ENCODE measurements at places on chromosomes 1 and 21.

DNA sequence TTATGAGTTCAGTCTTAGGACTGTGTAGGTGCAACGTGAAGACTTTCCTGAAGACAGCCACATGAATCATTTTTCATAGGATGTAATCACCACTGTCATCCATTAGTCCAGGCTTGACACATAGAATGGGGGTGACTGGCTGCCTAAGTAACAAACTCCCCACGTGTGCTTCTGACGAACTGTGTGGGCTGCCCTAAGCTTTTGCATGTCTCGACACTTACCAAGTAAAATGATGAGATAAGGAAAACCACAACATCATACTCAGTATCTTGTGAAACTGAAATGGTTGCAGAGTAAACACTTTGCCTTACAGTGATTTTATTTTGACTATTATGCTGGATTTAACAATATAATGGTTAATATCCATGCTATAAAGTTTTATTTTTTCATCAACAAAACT, 19.5 kb downstream of the ERG start:
- DNase-seq: no peak

- no peak for DNase-seq
These were observed 172.6 kb downstream of the CHRM3 start for GRCh38 chr1:239558991-239559390.

DNA sequence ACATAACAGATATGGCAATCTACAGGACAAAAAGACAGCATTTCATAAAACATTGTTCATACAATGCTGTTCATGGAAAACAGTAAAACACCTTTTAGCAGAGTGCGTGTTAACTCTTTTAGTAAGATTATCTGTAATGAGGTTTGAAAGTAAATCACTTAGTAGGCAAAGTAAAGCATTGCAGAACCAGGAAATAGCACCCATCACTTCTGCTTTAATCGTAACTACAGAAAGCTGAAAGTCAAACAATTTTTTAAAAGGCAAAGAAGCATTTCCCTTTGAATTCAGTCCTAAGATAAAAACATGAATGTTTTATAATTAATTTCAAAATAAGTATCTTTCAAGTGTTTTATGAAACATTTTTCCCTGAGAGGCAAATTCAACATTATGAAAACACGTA, 63.3 kb upstream of the RNF11 start:
- no peak for DNase-seq

DNA sequence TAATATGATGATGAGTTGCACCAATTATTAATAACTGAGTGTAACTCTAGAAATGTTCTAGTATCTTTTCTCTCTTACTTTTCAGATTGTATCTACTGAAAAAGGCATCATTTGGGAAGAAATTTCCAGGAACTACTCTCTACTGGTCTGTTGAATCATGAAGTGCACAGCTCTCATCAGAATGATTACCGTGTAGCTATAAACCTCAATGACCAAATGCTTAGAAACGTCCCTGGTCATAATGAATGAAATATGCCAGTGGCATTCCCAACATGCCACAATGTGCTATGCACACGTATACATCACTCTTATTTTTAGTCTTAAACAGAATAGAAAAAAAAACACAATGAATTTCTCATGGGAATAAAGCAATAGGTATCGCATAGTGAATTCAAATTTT, 534.3 kb upstream of the OLFM3 start:
- no peak for DNase-seq

GRCh38 chr1:172473302-172473701, 29.4 kb upstream of the PIGC start:
- no peak for DNase-seq

DNA sequence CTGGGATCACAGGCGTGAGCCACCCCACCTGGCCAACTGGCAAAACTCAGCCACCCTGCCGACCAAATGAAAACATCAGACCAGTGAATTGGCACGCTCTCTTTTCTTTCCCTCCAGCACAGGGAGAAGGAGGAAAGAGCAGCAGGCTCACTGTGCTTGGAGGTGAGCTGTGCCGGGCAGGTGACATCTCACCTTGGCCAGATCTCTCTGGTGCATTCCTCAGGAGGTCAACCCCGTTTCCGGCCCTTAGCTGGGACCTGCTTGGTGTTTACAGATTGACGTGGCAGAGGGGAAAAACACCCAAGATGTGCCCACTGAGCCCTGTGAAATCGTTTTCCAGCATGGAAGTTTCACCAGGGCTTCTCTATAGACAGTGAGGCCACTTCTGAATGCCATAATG, 45.1 kb downstream of the TMEM51 start:
- no peak for DNase-seq

- no peak for DNase-seq
These were observed 63.8 kb upstream of the PRDX6 start for GRCh38 chr1:173413271-173413707.

- no peak for DNase-seq
These were observed 27.7 kb upstream of the CSF3R start for GRCh38 chr1:36510418-36510817.

DNA sequence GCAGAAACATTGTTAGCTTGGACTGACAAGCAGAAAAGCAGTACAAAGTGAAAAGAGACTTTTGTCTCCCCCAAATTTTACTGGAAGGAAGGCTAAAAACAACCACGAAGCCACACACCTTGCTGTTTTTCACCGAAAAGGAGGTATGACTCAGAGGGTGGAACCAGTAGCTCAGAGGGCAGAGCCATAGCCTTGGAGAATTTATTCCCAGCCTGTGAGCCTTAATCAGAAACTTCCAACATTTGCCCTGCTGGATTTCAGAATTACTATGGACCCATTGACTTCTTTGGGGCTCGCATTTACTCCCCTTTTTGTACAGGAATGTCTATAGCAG, 32.0 kb downstream of the RPS6KC1 start:
- no peak for DNase-seq

GRCh38 chr1:121414905-121415304, 230.1 kb downstream of the SRGAP2C start:
- DNase-seq: no peak

DNA sequence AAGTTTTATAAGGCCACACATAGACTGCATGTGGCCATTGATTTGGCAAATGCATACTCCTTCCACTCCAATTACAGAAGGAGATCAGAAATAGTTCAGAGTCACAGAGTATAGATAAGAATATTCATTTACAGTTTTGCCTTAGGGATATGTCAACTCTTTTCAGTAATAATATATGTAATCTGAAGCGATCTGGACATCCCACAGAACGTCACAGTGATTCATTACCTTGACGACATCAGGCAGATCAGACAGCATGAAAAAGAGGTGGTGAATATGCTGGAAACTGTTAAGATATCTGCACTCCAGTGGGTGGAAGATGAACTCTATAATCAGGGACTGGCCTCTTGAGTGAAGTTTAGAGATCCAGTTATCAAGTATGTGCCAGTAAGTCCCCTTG, 240.4 kb downstream of the DPYD start:
- DNase-seq: no peak

DNA sequence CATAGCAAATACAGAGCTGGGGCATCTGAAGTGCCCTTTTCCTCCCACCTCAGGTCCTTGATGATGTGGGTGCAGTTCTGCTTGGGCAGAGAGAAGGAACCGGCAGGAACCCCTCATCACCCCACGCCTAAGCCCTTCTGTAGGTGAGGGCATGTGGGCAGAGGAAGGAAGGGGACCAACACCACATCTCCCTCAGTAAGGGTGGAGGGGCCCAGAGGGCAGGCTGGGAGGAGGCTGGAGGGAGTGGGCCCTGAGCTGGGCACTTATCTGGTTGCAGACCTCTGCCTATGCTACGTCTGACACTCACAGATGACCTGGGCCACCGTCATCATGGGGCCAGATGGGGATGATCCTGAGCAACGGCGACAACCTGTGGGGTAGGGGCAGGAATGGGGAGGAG, 11.0 kb downstream of the ZNF687 start:
- DNase-seq: no peak

GRCh38 chr1:20873311-20873710, 86.2 kb upstream of the HP1BP3 start:
- DNase-seq: no peak

DNA sequence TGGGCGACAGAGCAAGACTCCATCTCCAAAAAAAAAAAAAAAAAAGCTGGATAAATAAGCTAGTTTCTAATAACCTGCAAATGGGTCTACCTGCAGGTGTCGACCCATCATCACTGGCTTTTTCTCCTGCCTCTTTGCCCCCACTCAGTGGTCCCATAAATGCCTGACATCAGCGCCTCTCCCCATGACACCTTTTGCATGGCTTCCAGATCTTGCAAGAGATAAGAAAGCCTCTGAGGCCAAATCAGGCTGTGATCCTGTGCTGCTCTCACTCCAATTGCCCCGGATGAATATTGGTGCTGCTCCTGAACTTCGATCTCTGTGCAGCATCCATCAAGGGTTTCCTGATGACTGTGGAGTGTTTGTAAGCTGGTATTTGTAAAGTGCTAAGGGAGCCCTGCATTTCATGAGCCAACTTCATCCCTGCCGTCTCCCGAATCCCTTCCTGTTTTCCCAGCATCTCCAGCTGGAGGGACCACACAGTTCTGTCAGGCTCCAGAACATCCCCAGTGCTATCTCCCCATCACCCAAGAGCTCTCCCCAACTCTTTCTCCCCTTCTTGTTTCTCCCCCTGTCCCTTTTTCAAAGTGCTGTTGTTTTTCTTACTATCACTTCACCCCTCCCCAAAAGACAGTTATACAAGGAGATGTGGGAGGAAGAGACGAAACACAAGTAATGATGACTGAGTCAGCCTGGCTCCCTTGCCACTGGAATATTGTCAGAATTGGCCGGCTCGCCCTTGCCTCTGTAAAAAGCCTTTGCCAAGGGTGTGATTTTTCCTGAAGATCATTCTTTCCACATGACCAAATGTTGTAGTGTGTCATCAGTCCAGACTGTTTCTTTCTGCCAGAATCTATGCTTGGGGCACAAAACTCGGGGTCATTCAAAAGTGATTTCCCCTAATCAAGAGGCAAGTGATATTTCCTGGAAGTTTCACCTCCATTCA, 2.8 kb upstream of the EFHD2 start:
- no peak for DNase-seq

DNA sequence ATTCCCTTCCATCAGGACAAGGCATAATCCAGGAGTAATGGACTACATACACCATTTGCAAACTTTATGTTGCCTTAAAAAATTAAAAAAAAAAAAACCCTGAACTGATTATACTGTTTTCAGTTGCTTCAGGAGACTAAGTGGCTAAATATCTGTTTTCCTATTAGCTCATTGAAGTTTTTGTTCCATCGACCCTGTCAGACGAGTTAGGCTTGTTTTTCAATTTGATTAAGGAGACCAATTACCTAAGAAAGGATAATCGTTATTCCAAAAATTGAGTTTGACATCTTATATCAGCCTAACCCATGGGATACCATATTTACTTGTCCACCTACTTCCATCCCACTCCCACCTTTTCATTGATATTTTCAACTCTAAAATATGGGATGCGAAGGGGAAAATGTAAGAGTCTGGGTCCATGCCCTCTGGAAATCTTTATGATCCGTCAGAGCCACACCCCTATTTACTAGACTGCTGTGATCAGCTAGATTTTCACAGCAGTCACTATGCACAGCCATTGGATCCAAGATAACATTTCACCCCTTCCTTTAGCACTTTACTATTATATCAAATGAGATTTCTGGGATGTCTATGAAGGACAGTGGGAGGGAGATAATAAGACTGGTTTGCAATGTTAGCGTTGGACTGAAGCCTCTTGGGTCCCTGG, 41.0 kb downstream of the IL12RB2 start:
- DNase-seq: no peak
